GM12892 (cell line): ENCODE measurements at places on chromosomes 1 and 21.

DNA sequence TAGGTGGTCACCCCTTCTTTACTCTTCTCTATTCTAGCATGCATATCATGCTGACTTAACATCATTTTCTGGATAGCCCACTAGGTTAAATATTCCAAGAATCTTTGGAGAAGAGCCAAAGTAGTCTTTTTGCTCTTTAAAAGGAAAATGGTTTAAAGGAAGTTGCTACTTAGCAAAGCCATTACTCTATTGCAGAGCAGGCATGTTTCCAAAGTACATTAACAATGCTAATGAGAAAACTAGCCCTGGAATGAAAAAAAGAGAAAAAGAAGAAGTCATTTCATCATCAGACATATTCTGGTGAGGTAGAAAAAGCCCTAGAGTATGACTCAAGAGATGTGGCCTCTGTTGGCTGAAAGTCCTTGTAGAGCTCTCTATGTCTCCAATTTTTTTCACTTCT, 74.0 kb downstream of the NUF2 start:
- DNase-seq = no peak

GRCh38 chr1:95023399-95024043, 49.2 kb downstream of the ALG14 start:
- DNase-seq = no peak

DNA sequence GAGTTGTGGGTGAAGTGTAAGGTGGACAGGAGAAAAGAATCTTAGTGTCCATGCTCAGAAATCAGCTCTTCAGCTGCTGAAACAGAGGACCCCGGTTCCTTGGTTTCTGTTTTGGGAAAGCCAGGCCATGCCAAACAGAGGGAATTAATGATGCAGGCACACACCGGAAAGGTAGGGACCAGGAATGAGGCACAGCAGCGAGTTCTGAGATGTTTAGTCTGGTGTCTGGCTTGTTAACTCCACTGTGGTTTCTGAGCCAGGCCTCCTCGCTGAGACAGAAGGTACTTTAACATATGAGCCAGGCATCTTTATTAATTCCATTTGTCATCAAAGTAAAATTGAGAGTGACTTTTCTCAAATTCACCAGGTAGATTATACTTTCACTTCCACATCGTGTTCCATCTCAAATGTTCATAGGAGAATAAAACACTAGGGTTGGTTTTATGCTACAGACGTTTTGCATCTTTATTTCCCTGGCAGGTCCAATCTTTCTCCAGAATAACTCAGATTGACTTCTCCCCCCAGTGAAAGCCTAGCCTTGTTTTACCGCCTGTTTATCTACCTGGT, 23.5 kb downstream of the LRRC8D start:
- no peak for DNase-seq

DNA sequence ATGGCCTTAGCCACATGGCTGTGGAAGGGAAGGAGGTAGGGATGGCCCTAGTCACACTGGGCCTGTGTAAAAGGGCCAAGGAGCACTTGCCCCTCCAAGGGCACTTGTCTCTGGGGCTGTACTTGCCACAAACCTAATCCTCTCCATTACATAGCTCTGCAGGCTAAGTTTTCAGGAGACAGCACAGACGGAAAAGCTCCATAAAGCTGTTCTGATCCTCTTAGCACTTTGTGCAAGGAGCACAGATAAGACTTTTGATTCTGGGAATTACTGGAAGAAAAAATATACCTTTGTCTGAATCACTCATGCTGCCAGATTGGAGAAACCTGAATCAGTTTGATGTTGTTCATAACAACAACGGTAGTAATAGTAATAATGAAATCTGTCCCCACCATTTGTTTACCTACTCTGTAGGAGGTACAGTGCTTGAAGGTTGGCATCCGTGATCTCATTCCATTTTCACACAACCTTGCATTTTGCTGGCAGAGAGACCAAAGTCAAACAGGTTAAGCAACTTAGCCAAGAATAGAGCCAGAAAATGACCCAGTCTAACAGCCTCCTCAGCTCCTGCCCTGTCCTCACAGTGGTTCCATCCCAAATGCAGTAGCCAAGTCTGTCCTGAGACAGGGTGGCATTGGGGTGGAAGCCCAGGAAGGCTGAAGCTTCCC, 207.1 kb downstream of the ROR1 start:
- DNase-seq = no peak

DNA sequence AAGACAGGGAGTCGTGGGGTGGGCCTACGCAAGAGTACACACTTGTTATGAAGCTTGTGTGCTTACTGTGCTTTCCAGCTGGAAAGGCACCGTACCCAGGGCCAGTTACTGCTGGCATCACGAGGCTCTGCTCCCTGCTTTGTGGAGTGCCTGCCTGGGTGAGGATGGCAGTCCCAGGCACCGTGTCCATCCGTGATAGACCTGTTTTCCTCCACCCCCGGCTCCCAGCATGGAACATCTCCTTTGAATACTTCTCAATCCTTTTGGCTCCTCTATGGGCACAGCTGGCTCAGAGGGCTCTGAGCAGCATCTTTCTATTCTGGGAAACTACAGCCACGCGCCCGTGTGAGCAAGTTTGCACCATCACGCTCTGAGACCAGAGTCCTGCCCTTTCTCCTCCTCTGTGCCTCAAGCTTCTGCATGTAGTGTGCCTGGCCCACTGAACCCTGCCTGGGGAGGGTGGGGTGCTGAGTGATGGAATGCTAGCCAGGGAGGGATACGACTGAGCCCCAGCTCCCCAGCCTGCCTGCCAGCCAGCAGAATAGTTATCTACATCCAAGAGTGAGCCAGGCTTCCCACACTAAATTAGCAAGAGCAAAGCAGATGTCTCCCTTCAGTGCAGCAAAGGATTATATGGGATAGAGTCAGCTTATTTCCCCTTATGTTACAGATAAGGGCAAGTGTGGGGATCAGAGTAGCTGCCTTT, 7.1 kb upstream of the TNR start:
- no peak for DNase-seq

GRCh38 chr1:177448036-177448615, 277.4 kb downstream of the BRINP2 start:
- no peak for DNase-seq

DNA sequence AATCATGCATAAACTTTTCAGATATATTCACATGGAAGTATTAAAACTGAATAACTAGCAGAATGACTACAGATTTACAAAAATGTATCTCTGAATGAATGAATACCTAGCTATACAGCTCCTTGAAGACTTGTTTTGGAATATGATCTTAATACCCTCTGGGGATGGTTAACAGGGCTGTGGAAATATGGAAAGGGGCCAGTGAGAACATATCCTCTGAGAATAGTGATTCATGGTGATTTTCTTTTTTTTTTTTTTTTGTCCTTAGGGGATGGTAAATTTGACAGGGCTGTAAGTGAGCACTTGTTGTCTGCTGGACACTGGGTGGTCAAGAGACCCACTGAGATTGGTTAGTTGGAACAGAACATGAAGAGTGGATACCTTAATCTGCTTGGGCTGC, 80.7 kb upstream of the HP1BP3 start:
- no peak for DNase-seq

- no peak for DNase-seq
Observed at GRCh38 chr1:9855186-9855585, 31.4 kb upstream of the CLSTN1 start.

DNA sequence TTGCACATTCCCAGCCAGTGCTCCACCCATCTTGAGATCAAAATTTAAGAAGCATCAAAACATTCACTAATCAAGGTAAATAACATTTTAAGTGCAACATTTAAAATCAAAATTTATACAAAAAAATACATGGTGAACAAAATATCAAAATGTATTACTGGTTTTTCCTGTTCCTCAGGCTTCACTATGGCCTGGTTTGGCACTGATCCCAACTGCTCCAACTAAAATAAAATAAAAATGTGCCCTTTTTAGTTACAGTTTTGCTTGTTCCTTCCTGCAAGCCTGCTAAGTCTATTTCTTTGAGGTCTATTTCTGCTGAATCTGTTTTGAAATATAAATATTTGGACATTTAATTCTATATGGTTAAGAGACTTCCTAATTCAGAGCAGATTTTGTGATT, 54.9 kb downstream of the ADAMTS1 start:
- DNase-seq = no peak

- DNase-seq = no peak
Observed at GRCh38 chr1:112169517-112169916, 180.0 kb upstream of the KCND3 start.

DNA sequence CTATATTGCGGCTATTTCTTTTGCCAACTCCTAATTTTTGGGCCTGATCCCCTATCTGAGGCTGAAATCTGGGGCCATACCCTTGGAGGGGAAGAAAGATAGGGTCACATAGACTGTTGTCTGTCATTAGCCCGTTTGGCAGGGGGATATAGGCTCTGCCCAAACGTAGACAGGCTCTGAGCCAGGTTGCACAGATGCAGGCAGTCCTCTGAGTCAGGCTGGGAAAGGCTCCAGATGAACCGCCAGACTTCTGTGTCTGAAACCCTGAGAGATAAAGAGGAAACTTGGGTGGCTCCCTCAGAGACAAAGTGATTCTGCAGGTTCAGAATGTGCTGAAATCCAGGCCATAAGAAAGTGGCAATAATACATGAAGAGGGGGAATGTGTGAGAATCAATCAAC, 4.0 kb upstream of the CAP1 start:
- DNase-seq = no peak

DNA sequence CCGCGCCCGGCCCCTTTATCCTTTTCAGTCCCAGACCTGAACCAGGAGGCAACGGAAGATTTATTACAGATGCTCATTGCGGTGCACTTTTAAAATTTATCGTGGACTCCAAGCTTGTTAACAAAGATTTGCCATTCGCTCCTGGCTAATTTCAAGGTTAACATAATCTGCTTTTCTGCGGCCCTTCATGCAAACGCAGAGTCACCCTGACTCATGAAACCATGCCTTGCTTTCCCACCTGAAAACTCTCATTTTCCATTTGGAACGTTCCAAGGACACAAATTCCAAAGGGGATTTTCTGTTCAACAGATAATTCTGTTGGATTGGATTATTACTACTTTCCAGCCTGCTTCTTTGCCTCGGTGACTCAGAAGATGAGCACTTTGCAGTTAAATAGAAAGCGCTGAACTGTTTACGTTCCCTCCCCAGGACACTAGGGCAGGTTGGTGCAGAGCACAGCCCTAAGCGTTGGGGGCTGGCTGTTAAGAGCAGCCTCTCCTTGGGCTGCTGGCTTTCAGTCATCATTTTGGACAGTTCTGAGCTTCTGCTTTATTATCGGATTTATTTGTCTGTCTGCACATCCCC, 51.1 kb downstream of the CD247 start:
- DNase-seq = no peak

DNA sequence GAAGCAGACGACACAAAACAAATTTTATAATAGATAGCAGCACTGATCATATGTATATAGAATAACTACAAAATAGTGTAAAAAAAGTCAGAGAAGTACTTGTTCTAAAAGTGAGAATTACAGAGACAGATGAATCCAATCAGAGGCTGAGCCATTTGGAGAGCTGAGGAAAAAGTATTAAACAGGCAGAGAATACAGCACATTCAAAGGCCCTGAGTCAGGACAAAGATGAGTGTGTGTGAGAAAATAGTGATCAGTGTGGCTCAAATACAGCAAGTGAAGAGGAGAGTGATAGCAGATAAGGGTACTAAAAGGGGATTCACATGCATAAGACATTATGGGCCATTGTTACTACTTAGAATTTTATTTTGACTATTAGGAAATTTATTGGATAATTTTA, 430.6 kb upstream of the BRINP3 start:
- DNase-seq = no peak
